ENCODE measurements at places on chromosomes 12 and 14.

- DNase-seq, result no peak
Observed at GRCh38 chr12:49220972-49221371, 32.1 kb upstream of the TUBA1A start.

- no peak for DNase-seq
Observed at GRCh38 chr14:90648421-90648820, 167.8 kb downstream of the TTC7B start.

DNA sequence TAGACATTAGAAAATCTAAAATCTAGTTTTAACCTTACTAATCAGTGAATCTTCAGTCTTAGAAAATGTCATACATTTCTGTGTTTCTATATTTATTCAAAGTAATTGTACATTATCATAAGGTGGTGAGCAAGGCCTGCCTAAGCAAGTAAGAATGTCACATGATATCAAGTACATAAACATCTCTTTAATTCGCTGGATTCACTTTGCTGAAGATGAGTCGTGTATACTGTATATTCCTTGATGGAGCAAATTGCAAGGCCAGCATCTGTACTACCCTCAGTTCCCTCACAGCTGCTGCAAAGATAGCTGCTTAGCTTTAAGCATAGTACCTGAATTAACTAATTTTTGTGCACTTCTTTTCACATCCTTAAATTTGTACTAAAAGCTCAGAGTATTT is 8.5 kb upstream of the AK7 start:
- no peak for DNase-seq

DNA sequence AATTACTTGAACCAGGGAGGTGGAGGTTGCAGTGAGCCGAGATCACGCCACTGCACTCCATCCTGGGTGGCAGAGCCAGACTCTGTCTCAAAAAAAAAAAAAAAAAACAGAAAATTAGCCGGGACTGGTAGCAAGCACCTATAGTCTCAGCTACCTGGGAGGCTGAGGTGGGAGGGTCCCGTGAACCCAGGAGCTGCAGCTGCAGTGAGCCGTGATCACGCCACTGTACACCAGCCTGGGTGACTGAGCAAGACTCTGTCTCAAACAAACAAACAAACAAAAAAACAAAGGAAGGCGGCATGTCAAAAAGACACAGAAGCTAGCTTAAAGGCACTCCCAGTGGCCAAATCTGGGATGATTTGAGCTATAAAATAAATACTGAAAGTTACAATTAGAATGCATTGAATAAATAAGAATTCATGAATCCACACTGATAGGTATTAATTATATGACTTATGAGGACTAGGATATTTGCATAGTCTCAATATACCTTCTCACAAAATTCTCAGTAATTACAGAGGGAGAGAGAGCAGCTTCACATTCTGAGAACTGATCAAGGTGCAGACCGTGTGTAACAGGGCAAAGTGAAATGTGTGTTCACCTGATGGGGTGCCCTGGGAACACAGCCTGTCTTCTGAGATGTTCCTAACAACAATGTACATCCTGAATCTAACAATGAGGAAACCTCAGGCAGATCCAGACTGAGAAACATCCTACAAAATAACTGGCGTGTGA is 42.7 kb upstream of the GPR132 start:
- no peak for DNase-seq

DNA sequence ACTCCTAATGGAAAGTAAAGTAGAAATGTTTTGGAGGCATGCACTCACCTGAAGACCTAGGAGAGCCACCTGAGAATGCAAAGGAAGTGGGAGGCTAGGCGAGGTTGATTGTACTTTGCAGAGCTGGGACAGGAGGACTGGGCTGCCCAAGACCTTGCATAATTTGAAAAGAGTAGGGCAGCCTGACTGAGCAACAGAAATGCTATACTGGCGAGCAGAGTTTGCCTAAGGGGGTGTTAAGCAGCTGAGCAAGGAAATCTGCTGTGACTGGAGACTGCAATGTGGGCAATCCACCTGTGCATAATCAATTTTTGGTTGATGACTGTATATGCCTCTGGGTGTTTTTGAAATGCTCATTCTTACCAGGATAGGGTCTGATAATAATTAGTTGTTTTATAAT is 834.1 kb downstream of the TRHDE start:
- DNase-seq, result no peak

GRCh38 chr12:107560165-107560898 is 125.3 kb upstream of the PWP1 start:
- peak; percentile 19 for DNase-seq

GRCh38 chr12:3148366-3149000 is 71.3 kb downstream of the TSPAN9 start:
- DNase-seq, result no peak

- DNase-seq, result peak; percentile 64
Observed at GRCh38 chr14:79656056-79656455, 555.2 kb downstream of the DIO2 start.

- DNase-seq, result no peak
Observed at GRCh38 chr12:96493106-96493505, 3.7 kb downstream of the CFAP54 start.

GRCh38 chr14:20386276-20386855 is 26.9 kb downstream of the TEP1 start:
- peak; percentile 98 for DNase-seq

GRCh38 chr12:2813214-2814185 is 1.0 kb downstream of the ITFG2 start:
- DNase-seq, result peak; percentile 64

GRCh38 chr12:109147954-109148353 is 31.6 kb downstream of the ACACB start:
- no peak for DNase-seq

GRCh38 chr12:120687578-120688289 is 785 bp downstream of the MLEC start:
- no peak for DNase-seq

DNA sequence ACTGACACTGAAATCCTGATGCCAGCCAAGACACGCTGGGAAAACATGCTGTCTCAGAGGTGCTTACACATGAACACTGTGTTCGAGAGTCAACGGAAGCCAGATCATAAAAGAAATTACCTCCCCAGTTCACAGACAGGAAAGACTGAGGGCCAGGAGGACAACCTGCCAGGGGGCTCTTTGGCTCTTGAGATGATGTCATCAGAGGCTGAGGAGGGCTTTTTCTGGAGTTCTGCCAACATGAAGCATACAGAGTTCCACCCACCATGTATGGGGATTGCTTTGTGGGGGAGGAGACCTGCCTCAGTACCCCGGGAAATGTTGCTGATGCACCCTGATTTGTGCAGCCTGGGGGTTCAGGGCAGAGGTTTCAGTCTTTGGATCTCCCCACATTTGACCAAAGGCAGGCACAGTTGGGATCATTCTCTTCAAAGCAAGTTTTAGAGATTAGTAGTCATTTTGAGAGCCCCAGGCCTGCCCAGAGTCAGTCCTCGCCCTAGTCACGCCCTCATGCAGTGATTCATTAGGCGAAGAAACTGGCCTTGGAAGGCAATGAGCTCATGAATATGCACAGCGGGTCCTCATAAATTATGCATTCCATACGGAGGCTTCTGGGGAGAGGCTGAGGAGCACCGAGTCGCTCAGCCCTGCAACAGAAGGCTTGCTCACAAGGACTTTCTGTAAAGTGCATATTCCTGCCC is 34.9 kb upstream of the EML1 start:
- no peak for DNase-seq

- DNase-seq, result no peak
Observed at GRCh38 chr14:100416921-100417860, 94.1 kb downstream of the SLC25A47 start.

DNA sequence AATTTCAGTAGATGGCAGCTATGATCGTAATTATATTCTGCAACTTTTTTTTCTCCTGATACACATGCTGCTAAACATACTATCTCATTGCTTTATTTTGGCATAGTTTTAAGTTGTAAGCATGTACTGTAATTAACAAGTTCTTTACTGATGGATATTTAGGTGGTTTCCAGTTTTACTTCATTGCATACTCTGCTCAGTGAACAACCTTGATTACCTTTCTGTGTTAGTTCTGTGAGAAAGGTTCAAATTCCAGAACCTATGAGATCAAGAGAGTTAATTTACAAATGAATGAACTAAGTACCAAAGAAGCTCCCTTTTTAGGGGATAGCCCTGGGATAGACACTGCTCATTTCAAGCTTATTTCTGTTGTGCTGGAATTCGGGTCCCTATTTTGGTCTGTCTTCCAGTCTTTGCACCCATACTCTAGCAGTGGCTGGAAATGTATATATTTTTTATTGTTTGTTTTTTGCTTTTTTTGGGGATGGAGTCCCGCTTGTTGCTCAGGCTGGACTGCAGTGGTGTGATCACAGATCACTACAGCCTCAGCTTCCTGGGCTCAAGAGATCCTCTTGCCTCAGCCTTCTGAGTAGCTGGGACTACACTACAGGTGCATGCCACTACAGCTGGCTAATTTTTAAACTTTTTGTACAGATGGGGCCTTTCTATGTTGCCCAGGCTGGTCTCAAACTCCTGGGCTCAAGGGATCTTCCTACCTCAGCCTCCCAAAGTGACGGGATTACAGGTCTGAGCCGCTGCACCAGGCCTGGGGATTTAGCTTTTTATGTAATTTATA is 10.6 kb downstream of the PAPOLA start:
- no peak for DNase-seq

- no peak for DNase-seq
Observed at GRCh38 chr14:69500096-69500495, 15.6 kb downstream of the PLEKHD1 start.

GRCh38 chr14:92968291-92969020 is 45.5 kb downstream of the CHGA start:
- DNase-seq, result no peak

GRCh38 chr12:109169686-109170085 is 53.3 kb downstream of the ACACB start:
- DNase-seq, result no peak

GRCh38 chr12:76455582-76456345 is 103.8 kb downstream of the OSBPL8 start:
- peak; percentile 5 for DNase-seq

DNA sequence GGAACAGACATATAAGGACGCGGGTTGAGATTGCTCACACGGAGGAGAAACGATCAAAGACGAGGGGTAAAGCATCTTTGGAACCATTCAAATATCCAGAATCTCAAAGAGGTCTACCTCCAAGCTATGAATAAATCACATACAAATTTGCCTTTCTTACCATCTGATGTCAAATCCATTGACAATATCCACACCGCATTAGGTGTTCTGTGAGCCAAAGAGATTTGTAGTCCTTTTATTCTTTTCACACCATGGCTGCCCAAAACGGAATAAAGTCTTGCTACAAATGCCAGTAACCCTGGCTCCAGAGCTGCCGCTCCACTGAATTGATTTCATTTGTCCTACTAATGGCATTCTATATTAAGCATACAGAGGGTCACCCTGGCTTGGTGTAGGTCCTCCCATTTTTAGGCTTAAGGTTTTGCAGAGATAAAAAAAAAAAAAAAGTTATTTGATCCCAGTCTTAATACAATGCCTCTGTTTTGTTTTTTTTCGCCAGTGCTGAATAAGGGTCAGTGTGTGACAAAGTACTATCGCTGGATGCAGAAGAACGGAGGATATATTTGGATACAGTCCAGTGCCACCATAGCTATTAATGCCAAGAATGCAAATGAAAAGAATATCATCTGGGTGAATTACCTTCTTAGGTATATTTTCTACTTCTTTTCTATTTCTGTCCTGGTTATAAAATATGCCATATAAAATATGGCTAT is 157.3 kb downstream of the EGLN3 start:
- no peak for DNase-seq

GRCh38 chr14:28666961-28667360 is 99.6 kb upstream of the FOXG1 start:
- no peak for DNase-seq

GRCh38 chr14:96265383-96266095 is 9.5 kb downstream of the BDKRB1 start:
- DNase-seq, result no peak

GRCh38 chr12:34342048-34342447 is 319.8 kb downstream of the ALG10 start:
- no peak for DNase-seq

GRCh38 chr14:36479344-36479743 is 40.7 kb downstream of the NKX2-1 start:
- no peak for DNase-seq

DNA sequence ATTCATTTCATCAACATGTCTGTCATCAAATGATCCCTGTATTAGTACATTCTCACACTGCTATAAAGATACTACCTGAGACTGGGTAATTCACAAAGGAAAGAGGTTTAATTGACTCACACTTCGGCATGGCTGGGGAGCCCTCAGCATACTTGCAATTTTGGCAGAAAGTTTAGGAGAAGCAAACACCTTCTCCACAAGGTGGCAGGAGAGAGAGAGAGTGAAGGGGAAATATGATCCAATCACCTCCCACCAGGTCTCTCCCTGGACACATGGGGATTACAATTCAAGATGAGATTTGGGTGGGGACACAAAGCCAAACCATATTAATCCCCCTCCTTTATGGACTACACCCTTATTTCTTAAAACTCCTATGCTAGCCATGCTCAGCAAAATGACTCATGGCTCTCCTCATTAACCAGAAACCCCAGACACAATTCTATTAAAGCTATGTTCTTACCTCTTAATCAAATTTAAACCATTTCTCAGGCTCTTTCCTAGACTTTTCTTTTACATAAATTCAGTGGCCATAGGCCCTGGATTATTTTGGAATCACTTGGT is 932.3 kb downstream of the FLRT2 start:
- peak; percentile 33 for DNase-seq

DNA sequence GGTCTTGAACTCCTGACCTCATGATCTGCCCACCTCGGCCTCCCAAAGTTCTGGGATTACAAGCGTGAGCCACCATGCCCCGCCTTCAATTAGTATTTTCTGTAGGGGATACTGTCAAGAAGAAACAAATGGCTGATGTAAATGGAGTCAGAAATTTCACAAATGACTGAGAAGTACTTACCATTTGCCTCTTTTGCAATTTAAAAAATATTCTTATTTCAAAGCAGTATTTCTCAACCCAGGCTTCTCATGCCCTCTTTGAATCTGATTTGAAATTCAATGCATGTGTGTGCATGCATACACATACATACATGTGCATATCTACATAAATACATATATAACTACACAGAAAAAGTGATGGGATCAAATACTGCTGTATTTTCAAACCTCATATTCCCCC is 4.4 kb downstream of the PSMA6 start:
- DNase-seq, result no peak

DNA sequence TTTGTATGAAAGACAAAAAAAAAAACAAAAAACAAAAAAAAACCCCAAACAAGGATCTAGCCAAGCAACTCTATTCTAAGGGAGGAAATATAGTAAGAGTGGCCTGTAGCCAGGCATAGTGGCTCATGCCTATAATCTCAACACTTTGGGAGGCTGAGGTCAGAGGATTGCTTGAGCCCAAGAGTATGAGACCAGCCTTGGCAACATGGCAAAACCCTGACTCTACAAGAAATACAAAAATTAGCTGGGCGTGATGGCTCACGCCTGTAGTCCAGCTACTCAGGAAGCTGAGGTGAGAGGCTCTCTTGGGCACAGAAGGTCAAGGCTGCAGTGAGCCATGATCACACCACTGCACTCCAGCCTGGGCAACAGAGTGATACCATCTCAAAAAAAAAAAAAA is 47.9 kb downstream of the TMEM117 start:
- DNase-seq, result no peak

DNA sequence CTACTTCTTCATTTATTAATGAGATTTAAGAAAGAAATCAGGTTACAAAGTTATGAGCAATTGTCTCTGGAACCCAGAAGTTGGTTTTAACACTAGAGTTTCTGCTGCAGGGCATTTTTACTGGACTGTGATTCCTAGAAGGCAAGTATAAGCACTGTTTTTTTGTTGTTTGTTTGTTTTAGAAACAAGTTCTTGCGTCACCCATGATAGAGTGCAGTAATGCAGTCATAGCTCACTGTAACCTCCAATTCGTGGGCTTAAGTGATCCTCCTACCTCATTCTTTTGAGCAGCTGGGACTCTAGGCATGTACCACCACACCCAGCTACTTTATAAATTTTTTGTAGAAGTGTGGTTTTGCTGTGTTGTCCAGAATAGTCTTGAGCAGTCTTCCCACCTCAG is 25.6 kb downstream of the RAP1B start:
- no peak for DNase-seq
